ENCODE measurements at places on chromosomes 7 and 10. TPM values are rescaled to one million over a fixed set of nuclear protein-coding genes. Genes with fewer than 3 reads are reported as not detected.

GRCh38 chr10:14601872-14602725 lies 172.6 kb downstream of the FAM107B start:
- DNase-seq: peak; percentile 36

ASB10 gene
- 3.1 TPM for total RNA-seq

GRCh38 chr10:89351412-89351779 lies 23.6 kb downstream of the IFIT3 start:
- DNase-seq: peak; percentile 59

DNA sequence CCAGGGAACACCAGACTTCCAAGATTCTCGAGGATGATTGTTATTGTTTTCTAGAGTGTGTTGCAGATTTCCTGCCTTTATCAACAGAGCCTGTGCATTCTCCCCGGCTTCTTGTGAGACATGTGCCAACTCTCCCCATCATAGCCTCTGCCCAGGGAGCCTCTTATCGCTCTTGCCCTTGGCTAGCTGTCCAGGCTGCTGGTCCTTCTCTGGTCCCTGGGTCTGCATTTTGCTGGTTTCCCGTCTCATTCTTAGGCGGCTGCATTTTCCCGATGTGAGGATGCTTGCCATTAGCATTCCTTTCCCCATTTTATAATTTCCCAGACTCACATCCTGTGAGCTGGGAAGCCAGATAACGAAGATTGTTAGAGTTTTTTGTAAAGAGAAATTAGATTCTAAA lies 15.2 kb downstream of the SLC13A4 start:
- no peak for DNase-seq

DNA sequence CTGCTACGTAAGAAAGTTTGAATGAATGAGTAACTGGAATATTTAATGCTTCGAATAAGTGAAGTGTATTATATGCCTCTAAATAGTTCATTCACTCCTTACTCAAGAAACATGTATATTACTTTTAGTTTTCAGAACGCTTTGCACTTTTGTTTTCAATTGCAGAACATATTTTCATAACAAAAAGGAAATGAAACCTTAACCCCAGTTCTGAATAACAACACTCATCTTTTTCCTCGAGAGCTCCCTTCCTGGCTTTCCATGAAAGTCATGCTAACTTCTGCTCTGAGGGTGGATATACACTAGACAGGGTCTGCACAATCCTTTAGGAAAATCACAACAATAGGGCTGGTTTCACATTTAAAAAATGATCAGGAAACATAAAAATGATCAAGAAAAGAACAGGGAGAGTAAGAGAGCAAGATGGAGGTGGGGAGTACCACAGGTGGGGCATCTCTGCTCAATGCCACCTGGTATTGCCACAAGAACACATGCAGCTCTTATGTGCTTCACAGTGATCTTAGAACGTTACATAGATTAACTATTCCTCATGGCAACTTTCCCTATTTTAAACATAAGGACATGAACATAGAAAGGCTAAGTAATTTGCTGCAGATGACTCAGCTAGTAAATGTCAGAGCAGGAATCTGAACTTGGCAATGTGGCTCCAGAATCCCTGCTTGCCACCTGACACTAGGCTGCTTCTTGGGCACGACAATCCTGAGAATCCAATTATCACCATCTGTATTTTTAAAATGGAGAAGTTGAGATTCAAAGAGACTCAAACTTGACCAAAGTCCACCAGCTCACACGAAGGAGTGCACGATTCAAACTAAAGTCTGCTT lies 219.5 kb upstream of the AOAH start:
- peak; percentile 39 for DNase-seq

INPP5A gene
- 34.1 TPM for total RNA-seq

- peak; percentile 28 for DNase-seq
These were observed 59.5 kb upstream of the PDLIM1 start for GRCh38 chr10:95350219-95350829.

GRCh38 chr10:100157156-100157555 lies 28.7 kb downstream of the ERLIN1 start:
- DNase-seq: no peak

All from muscle of leg (tissue), 16 donors.